ENCODE measurements at places on chromosomes 2 and 18.

DNA sequence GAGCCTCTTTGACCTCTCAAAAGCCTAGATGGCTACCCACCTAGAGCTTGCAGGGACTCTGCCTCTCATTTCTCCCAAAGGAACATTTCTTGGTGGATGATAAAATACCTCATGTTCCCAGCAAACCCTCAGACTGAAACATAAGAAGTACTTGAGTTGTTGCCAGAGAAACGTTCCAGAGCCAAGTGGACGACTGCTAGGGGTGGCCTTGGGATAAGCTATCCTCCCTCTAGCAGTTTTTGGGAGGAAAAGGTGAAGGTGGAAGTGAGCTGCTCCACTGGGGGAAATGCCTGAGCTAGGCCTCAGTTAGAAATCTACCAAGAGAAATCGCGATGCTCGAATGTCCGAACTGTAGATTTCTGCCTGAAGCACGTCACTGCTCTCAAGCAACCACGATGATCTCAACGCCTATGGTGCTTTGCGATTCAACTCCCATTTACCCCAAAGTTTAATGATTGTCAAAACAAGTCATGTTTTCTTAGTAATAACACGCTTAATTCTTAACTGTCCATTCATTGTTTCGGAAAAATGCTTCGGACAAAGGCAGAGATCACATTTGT, 91.5 kb downstream of the CCBE1 start:
- DNase-seq: no peak

DNA sequence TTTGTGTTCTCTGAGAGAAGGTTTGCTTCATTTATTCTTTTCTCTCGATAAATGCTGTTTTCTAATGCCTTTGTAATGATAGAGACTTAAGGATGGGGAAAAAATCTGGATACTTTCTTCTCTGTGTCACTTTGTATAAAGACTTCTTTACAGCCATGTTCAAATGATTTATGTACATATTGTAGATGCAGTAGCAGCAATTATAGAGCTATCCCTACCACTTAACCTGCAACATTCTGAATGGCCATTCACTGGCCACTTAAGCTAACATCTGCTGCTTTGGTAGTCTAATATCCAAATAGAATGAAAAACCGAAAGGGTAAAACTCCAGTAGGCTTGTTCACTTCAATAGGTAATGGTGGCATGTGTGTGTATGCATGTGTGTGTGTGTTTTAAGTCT, 97.8 kb downstream of the CSRNP3 start:
- DNase-seq: no peak

DNA sequence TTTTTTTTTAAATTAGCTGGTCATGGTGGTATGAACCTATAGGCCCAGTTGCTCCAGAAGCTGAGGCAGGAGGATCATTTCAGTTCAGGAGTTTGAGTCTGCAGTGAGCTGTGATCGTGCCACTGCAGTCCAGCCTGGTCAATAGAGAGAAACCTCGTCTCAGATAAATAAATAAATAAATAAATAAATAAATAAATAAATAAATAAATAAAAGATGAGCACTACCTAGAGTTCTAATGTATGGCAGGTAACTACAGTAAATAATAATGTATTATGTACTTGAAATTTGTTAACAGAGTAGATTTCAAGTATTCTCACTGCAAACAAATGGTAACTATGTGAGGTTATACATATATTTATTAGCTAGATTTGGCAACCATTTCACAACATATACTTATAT, 697.9 kb upstream of the ID2 start:
- no peak for DNase-seq

DNA sequence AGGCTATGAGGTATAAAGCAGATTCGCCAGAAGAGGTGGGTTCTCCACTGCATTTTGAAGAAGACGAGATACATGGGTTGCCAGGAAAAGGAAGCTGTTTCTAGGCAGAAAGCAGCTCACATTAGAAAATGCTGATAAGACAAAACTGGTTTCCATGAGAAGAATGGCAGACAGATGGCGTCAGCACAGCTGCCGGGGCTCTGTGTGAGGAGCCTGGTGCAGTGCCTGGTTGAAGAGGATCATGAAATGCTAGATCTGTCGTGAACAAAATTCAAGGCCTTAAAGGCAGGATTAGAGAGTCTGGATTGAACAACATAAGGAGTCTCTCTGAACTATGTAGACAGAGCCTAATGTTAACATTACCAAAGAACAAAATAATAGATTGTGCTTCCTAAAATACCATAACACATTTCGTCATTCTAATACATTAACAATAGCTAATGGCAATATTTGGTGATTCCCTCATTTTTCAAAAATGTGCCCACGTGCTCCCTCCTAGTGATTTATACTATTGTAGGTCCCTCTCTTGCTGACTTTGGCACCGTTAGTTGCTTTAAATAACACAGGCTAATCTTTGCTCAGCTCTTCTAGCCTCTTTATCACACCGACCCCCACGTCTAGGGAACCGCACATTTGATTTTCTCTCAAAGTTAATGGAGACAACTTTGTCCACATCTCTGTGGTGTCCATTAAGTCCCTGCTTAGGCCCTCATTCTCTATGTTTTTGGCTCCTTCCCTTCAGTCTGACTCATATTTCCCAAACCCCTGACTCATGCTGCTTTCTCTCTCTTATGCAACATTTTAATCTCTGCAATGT, 38.2 kb downstream of the EFEMP1 start:
- DNase-seq: no peak

DNA sequence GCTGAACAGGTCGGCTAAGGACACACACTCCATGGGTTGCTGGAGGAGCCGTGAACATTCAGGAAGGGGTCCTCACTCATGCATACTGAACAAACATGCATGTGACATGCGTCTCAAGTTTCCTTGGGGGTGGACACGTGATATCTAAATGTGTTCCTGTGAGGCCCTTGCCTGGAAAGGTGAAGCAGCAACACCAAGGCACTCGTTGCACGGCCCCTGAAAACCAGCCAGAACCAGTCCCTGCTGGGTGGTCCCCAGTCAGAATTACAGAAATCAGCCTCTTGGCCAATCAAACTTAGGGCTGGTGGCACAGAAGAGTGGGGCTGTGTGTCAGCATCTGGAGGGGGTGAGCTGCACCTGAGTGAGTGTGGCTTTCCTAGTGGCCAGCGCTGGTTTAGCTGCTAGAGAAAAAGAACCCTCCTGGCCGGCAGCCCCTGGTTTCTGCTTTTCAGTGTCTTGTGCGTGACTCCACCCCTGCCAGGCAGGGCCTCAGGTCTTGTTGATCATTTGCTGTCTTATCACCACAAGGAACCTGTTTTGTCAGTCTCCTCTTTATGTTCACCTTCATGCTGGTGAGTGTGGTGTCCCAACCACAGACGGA, 3.2 kb upstream of the AQP12B start:
- no peak for DNase-seq
